Fibroblast of skin of scalp (primary cell): ENCODE measurements at places on chromosomes 1 and 21.

GRCh38 chr21:22632176-22632575 lies 1634.0 kb downstream of the NCAM2 start:
- no peak for DNase-seq

GRCh38 chr1:174676856-174677255 lies 229.1 kb downstream of the GPR52 start:
- no peak for DNase-seq

GRCh38 chr1:43536196-43536863 lies 5.6 kb downstream of the PTPRF start:
- no peak for DNase-seq

- no peak for DNase-seq
These were observed 21.8 kb downstream of the EYA3 start for GRCh38 chr1:28066393-28067154.

DNA sequence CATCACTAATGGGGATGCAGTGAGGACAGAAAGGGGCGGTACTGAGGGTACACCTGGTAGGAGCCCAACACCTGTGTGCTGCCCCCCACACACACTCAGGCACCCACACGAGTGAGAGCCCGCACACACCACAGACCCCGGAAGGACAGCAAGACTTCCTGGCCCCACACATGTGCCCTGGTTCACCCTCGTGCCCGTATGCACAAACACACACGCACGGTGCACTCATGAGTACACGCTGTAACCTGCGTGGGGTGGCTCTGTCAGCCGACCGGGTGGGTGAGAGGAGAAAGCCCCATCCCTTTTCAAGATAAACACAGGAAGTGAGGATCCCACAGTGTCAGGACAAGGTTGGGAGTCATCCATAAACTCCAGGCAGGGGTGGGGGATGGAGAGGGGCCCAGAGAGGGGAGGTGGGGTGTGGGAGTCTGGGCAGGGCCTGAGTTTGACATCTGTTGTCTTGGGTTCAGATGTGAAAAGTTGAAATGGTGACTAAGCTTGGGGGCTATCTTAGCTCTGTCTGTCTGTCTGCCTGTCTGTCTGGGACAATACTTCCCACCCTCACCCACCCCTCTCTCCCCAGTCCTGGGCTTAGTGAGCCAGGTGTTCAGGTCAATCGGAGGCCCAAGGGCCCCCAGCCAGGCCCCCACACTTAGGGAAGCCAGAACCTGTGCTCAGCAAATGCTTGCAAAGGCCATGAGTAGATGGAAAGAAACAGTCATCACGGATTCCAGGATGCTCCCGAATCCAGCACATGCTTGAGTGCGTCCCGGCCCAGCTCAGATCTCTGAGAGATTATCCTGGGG lies 119.8 kb upstream of the ZBTB40 start:
- DNase-seq: no peak

DNA sequence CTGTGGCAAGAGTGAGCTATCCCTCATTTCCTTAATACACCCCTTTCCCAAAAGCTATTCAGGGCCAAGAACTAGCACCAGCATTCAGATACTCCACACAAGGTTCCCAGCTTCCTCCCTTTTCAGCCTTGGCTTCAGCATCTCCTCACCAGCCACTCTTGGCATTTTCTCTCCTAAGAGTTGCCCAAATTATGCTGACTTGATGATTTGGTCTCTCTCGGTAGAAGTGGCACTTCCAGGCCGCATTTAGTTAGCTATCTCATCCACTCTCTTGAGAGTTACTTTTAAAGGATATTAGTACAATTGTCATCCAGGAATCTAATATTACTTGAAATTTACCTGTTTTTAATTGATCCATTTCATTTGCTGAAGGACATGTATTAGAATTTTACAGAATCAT lies 199.0 kb upstream of the DMRTA2 start:
- no peak for DNase-seq

DNA sequence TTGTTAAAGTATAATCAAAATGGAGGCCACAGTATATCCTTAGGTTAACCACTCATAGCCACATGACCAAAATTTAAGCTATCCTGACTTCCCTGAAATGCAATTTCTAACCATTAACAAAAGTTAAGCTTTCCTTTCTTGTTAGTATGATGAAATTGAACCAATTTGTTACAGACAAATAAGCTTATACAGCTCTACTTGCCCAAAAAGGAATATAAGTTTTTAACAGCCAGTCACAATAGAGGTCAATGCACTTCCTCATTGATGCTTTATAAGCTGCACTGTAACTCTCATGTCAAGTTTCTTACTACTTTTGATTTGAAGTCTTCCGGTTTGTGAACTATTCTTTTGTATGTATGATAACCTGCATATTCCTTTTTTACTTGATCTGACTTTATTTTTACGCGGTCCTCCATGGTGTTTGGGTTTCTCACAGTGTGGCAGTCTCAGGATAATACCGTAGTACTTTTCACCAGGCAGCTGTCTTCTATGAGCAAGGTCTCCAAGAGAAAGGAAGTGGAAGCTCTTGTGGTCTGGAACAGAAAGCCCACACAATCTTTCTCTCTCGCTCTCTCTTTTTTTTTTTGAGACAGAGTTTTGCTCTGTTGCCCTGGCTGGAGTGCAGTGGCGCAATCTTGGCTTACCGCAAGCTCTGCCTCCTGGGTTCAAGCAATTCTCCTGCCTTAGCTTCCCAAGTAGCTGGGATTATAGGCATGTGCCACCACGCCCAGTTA lies 331.6 kb downstream of the SRGAP2C start:
- no peak for DNase-seq

DNA sequence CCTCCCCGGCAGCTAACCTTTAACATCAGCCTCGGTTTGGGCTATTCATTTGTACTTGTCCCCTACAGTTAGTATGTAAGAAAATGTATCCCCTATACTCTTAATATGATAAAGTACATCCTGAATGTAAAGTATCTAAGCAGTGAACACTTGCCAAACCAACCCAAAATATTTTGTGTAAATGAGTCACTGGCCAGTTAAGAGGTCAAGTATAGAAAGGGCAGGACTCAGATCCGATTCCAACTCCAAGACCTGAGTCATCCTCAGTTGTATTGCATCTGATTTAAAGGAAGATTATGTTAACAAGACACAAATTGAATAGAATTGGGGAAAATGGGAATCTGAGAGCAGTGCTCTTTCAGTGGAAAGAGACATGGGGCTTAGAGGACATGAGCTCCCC lies 84.4 kb downstream of the CD58 start:
- DNase-seq: peak; percentile 74

GRCh38 chr1:203098445-203098844 lies 12.6 kb upstream of the MYOG start:
- DNase-seq: no peak

DNA sequence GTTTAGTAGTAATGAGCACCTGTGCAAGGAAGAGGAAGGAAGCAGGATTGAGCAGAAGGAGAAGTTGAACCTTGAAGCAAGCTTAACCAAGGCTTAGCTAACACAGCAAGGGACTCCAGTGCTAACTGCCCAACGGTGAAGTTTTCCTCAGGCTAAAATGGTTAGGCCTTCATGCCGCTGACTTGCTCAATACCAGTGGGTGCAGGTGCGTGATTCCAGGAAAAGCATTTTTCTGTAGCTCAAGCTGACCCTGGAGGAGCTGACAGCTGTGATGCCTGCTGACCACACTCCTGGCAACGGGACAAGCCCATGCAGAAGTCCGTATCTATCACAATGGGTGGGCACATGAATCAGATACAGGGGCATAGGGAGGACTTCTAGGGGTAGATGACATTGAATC lies 76.5 kb upstream of the FGGY start:
- DNase-seq: no peak

- DNase-seq: no peak
These were observed 514.9 kb upstream of the PKN2 start for GRCh38 chr1:88169139-88169538.

GRCh38 chr1:67532452-67533216 lies 102.4 kb upstream of the SERBP1 start:
- peak; percentile 80 for DNase-seq

GRCh38 chr1:233107130-233107660 lies 156.8 kb downstream of the NTPCR start:
- DNase-seq: no peak

DNA sequence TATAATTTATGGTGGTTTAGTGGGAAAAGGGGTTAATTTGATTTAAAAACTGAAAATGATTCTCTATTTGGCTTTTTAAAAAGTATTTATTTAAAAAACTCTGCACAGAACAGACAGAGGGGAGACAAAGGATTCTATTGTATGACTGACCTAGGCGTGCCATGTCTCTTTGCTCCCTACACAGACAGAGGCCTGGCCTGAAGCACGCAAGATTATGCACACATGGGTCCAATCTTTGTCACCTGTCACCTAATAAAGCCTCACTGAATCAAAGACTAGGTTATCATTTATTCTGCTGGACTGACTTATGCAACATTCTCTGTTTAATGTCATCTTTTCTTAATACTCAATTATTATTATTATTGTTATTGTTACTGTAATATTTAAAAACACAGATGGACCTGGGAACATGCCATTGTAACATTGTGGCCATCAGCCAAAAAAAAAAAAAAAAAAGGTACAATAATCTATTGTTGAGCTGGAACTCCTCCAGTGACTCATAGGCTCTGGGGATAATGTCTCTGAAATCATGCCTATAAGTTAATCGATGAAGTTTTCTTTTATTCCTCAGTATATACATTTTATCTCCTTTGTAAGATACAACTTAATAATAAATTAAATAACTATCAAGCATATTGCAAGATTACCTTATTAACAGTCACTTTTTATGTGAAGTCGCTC lies 112.1 kb downstream of the RUNX1 start:
- no peak for DNase-seq

DNA sequence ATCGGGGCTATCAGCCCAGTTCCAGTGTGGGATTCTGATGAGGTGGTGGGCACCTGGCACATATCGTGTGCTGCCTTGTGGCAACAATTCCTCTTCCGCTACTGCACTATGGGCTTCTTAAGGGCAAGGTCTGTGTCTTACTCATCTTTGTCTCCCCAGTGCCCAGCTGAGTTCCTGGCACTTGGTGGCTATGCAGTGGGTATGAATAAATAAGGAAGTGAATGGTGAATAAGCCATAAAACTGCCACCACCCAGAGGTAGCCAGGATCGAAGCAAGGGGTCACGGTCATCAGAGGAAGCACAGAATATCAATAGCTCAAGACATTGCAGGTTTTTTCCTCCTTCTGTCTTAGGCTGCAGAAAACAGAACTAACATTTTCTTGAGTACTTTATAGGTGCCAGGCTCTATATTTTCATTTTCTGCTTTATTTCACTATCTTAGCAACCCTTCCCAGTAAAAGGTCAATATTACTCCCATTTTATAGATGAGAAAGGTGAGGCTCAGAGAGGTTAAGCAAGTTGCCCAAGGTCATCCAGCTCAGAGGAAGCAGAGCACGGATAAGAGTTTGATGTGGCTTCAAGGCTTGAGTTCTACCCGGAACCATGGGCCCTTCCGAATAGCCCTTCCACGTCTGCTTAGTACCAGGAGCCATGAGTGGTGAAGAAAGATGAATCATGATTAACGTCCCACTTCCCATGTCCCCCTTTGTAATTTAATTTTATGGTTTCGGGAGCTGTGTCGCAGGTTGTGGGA lies 10.2 kb downstream of the C1orf94 start:
- DNase-seq: no peak

DNA sequence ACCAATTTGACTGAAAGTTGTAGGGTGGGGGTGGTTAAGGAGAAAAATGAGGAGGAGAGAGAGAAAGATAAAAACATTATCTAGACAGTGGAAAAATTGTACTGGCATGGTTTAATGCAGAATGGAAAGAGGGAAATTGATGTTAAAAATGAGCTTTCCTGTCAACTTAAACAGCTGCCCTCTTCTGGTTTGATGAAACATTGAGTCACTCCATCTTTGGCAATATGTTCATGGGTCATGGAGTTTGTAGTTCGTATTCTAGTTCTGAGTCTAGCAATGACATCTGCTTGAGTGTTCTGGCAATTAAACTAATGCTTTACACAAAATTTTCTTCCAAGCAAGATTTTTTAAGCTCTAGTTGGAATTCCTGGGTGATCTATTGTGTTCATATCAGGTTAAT lies 9.6 kb downstream of the ZNF648 start:
- DNase-seq: no peak

GRCh38 chr1:183138301-183138700 lies 47.8 kb upstream of the LAMC2 start:
- no peak for DNase-seq

DNA sequence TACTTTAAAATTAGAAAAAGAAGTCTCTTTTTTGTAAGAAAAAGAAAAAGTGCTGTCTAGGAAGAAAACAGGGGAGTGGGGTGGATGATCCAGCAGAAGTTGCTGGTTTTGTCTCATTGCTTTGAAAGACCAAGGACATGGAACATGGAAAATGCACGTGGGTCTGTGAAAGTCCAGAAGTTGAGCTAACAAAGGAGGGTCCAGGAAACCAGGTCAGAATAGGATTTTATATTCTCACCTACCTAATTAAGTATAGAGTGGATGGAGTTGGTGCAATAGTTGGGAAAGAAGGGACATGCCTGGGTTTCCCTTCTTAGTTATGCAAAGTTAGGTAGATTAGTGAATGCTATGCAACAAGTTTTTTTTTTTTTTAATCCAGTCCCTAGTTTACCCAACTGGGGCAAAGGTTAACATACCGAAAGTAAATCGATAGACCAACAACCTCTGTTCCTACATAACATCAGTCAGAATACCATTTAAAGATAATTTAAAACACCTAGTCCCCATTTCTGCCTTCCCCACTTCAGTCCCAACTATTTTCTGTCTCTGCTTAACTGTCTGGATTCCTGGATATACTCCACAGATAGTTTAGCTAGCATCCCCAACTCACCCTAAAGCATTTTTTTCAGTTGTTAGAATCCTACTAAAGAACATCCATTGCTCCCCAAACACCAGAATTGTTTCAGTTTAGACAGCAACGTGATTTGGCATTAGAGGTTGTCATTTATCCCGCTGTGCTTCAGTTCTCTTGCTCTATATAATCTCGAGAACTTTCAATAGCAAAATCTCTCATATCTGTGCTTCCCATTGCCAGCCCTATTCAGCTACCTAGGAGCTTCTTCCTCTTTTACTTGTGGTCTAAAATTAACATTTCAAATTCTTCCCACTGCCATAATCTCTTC lies 105.7 kb upstream of the PLPPR5 start:
- DNase-seq: no peak

DNA sequence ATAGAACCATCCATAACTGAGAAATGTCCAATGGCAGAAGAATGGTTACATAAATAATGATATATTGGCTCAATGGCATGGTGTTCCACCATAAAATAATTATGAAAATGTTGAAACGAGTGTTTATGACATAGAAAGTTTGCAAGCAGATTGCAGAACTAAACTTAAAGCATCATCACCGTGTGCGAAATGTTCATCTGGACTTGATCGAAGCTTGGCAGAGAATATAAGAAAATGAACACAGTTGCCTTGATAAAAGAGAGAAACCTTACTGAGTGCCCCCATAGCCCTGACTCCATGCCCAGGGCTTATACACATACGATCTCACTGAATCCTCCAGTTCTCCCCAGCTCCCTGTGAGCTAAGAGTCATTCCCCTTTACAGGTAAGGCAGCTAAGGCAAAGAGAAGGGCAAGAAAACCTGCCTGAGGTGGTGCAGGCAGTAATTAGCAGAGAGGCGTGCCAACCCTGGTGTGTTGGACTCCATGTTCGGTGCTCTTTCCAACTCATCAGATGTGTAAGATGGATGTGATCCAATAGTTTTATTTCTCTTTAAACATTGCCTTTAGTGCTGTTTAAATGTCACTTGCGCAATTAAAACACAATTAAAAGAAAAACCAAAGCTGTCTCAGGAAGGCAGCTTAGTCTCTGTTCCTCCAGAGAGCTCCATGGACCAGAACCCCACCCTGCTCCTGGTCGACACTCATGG lies 21.8 kb upstream of the SPOCD1 start:
- no peak for DNase-seq

GRCh38 chr1:203197625-203198024 lies 11.1 kb upstream of the CHI3L1 start:
- peak; percentile 77 for DNase-seq
